Hematopoietic multipotent progenitor cell (in vitro differentiated cells): ENCODE measurements at places on chromosomes 4 and X.

DNA sequence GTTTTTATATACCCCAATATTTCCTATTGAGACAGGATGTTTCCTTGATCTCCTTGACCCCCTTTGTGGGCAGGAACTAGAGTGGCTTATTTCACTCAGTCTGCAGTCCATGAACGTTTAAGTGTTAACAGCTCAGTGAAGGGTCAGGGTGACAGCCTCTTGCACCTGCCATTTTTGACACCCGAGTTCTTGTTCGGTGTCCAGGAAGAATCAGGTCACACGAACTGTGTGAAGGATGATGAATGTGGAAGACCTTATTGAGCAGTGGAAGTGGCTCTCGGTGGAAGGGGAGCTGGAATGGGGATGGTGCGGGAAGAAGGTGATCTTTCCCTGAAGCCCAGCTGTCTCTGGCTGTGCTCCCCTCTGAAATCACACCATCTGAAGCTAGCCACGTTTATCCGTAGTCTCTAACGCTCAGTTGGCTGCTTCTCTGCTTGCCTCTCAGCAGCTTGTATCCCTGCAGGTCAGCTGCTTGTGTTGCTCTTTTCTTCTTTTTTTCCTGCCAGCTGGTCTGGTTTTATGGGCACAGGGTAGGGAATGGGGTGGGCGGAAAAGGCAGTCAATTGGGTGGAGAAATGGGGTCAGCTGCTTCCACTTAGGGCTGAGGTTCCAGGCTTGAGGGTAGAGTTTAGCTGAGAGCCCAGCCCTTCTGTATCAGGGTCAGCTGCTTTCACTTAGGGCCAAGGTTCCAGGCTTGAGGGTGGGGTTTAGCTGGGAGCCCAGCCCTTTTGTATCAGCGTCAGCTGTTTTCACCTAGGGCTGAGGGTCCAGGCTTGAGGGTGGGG, 29.0 kb upstream of the CCNG2 start:
- DNase-seq: no peak

DNA sequence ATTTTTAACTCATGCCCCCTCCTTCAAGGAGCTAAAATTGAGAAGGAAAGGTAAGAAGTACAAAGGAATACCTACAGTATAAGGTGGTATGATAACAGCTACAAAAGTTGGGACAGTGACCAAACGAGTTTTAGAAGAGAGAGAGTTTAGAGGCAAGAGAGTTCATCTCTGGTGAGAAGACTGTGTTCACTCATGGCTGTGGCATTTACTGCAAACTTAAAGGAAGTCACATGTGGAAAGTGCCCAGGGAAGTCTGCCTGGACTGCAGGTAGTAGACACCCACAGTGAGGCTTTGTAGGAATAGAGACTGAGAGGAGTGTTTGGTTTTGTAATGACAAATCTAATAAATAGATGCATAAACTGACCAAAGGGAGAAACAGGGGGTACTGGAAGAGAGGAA, 493.5 kb downstream of the IL15 start:
- no peak for DNase-seq

DNA sequence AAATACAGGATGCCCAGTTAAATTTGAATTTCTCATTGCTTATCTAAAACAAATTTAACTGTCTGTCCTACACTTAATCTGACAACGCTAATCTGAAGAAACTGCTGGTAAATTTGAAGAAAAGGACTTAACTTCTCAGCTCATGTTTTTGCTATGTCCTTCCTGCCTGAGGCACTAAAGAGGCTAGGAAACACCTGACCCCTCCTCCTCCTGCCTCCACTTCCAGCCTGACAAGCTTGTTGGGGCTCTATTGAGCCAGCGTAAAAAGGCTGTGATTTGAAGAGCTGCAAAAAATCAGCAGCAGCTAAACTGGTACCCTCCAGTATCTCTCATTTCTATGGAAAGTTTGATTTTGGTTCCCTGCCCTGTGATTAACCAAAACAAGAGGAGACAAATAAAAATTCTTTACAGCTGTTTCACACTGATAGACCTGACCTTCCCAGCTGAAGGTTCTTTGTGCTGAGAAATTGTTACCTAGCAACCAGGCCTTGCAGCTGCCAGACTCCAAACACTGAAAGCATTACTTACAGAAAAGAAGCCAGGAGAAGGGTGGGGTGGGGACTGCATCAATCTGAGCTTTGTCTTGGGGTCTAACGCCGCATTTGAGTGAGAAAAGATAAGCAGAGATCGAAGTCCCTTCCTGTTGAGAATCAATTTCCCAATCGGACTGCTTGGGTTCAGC, 35.0 kb downstream of the DCX start:
- DNase-seq: no peak

DNA sequence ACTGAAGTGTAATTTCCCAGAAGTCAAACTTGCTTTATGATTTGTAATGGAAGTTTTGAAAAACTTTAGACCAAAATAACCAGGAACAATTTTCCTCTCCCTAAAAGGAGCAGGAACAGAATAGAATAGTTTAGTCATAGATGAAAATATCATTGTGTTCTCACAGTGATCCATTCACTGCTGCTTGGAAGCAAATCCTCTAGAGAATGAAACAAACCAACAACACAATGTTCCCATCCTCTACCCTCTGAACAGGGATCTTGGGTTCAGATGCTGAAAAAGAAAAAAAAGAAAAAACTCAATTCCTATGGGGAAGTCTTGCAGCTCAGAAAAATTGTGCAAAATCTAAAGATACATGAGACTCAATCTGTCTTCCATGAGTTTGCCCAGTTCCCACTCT, 12.2 kb downstream of the DSPP start:
- no peak for DNase-seq

DNA sequence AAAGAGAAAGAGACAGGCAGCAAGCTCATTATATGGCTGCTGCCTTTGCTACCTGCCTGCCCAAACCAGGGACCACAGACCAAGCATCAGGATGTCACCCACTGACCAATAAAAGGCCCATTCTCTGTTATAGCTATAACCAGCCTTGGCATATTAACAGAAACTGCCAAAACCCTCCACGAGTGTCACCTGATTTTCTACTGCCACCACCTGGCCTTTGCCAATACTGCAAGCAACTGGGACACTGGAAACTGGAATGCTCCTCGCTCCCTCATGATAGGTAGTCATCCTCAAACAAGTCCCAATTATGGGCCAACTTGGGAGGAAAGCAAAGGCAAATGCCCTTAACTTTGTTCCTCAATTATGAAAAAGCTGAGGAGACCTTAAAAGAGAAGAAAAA, 76.0 kb downstream of the SPIN4 start:
- DNase-seq: peak; percentile 6

GRCh38 chr4:163540977-163541376, 46.5 kb downstream of the TMA16 start:
- DNase-seq: no peak

DNA sequence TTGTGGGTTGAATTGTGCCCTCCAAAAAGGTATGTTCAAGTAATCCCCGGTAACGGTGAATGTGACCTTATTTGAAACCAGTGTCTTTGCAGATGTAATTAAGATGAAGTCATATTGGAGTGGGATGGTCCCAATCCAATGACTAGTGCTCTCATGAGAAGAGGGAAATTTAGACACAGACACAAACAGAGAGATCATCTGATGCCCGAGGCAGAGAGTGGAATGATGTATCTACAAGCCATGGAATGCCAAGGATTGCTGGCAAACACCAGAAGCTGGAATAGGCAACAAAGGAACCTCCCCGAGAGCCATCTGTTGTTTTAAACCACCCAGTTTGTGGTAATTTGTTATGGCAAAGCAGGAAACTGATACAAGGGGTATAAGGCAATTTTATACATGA, 35.1 kb downstream of the RPS6KA3 start:
- DNase-seq: no peak

DNA sequence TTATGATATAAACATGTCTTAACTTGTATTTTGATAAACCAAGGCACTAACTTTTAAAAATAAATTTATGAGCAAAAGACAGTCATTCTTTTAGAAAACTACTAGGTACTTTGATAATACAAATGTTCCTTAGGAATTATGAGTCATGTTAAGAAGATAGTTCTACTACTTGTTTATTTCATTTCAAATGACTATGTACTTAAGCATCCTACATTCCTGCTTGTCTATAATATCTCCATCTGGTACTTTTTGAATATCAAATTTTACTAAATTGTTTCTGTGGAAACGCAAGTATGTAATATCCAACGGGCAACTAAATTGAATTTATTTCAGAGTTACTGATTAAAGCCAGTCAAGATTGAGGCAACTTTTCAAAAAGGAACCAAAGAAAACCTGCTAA, 61.8 kb downstream of the CAMK2D start:
- DNase-seq: no peak
